ENCODE measurements at places on chromosomes 4 and X.

DNA sequence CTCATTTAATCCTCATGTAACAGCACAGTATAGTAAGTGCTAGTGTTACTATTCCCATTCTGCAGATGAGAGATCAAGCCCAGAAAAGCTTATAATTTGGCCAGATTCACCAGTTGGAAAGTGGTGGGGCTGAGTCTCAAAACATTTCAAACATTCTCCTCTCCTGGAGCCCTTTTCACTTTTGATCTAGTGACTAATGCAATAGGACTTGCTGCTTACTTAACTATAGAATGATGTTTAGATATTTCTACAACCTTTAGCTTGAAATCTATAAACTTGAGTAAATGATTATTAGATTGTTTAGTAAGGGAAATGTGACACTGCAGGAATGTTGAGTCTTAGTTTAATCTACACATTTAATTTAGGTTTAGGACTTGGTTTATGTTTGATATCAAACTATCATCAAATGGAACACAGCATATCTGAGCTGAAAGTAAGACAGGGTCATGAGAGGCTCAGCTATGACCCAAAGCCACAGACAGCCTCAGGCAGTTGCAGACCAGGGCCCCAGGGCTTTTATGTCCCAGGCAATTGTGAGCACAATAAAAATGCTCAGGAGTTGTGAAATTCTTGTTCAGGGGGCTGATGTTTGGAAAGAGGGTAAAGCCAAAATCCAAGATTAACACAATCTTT lies 199.5 kb upstream of the HS3ST1 start:
- DNase-seq: no peak

DNA sequence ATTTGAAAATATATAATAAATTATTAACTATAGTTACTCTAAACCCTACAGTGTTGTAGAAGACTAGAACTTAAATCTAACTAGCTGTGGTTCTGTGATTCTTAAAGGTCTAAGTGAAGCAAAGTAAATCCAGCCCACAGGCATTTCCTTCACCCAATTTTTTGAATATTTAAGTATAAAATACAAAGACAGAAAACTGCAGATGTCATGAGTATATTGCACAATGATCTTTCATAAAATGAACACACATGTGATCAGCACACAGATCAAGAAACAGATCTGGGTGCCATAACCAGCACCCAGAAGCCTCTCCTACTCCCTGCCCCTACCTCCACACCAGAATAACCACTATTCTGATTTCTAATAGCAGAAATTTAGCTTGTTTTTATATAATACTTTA lies 82.9 kb downstream of the CAMK2D start:
- no peak for DNase-seq

- no peak for DNase-seq
These were observed 558.5 kb downstream of the IL15 start for GRCh38 chr4:142194905-142195304.

DNA sequence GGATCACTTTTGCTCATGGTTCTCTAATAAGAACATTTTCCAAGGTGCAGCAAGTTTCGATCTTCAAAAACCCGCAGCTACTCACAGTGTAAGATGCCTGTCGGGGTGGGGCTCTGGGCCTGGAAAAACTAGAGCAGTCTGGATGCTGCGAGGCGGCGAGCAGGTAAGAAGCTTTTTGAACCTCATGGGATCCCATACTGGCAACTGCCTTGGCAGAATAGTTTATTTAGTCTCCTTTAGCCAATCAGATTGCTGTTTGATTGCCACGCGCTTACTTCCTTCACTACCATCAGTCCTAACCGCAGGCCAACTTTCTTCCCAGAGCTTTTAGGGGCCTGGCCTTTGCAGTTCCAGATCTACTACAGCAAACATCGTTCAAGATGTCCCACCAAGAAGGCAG lies 61.3 kb upstream of the MAGEB10 start:
- DNase-seq: no peak

All from NCI-H2107 (cell line).